Mucosa of gallbladder (tissue), 1 donor: ENCODE measurements at places on chromosomes 2 and 18. TPM values are rescaled to one million over a fixed set of nuclear protein-coding genes. Genes with fewer than 3 reads are reported as not detected.

- no peak for DNase-seq
Measured at GRCh38 chr2:229703909-229704630, 10.3 kb downstream of the DNER start.

- no peak for DNase-seq
Measured at GRCh38 chr2:224957540-224958461, 84.5 kb downstream of the DOCK10 start.

GRCh38 chr2:48519593-48519992 is 10.4 kb upstream of the STON1 start:
- DNase-seq, result no peak

- DNase-seq, result no peak
Measured at GRCh38 chr2:62303788-62304187, 107.9 kb downstream of the B3GNT2 start.

DNA sequence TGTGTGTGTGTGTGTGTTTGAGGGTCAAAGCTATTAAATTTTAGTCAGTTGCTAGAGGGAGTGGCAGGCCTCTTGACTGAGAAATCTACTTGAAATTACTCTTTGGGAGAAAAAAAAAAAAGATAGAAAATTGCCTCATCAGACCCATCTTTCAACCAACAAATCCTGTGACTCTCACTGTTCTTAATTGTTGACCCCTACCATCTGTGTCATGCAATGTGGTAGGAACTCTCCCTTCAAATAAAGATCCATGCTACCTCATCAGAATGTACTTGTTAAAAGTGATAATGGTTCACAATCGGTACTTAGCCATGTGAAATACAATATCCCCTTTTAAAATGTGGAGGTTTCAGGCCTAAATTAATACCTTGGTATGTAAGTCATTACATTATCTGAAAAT is 670.8 kb upstream of the FANCL start:
- DNase-seq, result no peak

DNA sequence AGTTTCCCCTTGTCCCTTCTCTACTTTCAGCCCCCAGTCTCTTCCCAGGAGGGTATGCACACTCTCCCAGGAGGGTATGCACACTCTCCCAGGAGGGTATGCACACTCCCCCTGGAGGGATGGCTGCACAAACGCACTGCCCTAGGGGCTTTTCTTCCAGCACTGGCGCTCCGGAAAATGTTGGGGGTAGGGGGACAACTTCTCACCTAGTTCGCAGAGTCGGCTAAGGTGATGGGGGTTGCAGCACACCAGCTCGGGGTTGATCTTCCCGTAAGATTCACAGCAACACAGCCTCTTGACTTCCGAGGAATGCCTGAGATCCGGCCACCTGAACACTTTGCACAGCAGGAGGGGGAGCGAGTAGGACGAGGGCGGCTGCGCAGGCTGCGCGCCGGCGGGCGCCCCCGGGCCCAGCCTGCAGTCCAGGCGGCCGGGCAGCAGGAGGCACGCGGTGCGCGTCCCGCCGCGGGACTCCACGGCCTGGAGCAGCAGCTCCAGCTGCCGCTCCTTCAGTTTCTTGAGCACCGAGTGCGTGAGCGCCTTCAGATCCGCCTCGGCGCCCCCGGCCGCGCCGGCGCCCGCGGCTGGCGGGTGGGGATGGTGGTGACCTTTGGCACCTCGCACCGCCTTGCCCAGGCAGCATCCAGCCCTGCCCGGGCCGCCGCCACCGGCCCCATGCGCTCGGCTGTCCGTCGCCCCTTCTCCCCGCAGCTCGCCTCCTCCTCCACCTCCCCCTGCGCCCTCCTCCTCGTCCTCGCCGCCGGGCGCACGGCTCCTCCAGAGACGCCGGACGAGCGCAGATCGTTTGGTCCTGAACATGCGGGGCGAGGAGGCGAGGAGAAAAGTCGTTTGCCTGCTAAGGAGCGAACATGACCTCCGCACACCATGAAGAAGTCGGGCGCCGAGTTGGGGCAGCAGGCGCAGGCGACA is 894 bp downstream of the SMAD7 start:
- no peak for DNase-seq

GRCh38 chr18:21115519-21116411 is 4.2 kb upstream of the ROCK1 start:
- no peak for DNase-seq

TEX44 gene
- not detected for total RNA-seq

- no peak for DNase-seq
Measured at GRCh38 chr2:74632209-74632938, 15.8 kb downstream of the M1AP start.

SOX11 gene
- total RNA-seq, result 0.03 TPM

DNA sequence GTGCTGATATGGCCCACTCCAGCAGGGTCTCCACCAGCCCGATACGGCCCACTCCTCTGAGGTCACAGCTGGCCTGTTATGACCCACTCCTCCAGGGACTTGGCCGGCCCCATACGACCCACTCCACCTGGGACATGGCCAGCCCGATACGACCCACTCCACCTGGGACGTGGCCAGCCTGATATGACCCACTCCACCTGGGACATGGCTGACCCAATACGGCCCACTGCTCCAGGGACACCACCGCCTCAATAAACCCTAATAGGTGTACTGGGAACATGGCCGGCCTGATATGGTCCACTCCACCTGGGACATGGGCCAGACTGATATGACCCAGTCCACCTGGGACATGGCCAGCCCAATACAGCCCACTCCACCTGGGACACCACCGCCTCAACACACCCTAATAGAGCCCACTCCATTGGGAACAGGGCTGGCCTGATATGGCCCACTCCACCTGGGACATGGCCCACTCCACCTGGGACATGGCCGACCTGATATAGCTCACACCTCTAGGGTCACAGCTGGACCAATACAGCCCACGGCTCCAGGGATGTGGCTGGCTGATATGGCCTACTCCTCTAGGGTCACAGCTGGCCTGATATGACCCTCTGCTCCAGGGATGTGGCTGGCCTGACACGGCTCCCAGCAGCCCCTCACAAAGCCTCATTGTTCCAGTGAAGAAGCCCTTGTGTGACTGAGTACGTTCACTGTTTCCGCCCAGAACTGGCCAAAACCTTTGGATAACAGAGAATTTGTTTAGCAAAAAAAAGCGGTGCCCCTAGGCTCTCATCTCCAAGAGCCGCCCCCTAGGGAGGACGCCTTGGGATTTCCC is 245.6 kb downstream of the HDAC4 start:
- DNase-seq, result no peak

GEN1 gene
- 8.6 TPM for total RNA-seq

SETBP1 gene
- total RNA-seq, result 36.2 TPM

DNA sequence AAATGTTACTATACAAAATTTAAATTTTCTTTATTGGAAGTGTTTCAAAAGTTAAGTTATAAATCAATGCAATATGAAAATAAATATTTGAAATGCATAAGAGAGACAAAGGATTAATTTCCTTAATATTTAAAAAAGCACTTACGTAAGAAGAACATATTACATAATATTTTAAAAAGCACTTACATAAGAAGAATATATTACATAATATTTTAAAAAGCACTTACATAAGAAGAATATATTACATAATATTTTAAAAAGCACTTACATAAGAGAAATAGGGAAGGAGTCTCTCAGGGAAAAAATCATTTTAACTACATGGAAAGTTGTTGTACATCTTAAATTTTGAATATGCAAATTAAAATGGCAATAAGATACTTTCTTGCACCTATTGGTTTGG is 17.4 kb upstream of the B4GALT6 start:
- DNase-seq, result no peak

DNA sequence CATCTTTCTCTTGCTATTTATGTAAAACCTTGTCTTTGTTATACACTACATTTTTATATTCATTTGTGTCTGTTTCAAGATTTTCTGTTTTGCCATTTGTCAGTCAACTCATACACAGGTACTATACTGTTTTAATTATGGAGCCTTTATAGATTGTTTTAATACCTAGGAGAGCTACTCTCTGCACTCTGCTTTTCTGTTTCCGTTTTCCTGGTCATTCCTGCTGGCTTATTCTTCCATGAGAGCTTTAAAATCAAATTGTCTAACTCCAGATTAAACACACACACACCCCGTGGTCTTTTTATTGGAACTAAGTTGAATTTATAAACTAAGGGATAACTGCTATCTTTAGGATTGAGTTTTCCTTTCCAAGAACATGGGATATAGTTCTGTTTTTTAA is 161.2 kb downstream of the RTN4 start:
- DNase-seq, result no peak

GRCh38 chr2:46014911-46015654 is 282.1 kb upstream of the EPAS1 start:
- DNase-seq, result no peak

- DNase-seq, result no peak
Measured at GRCh38 chr2:41199334-41199733, 747.4 kb upstream of the SLC8A1 start.

DNA sequence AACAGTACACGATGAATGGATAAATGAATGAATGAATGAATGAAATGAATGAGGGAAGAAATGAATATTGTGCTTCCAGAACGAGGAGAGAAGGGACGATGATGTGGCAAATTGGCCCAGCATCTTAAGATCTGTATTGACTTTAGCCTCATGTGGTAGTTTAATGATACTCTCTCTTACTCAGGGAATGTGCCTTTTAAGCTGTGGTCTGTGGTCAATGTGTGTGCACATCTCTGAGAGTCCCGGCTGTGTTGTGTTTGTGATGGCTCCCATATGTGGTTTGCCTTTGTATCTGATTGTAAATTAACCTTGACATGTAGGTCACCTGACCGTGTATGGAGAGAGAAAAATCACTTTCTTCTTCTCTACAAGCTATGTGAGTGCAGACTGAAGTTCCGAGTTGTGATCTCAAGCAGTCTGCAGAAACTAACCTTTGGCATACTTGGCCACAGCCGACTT is 91.2 kb downstream of the NEDD4L start:
- no peak for DNase-seq

GRCh38 chr18:63312737-63313395 is 6.7 kb downstream of the BCL2 start:
- no peak for DNase-seq

DNA sequence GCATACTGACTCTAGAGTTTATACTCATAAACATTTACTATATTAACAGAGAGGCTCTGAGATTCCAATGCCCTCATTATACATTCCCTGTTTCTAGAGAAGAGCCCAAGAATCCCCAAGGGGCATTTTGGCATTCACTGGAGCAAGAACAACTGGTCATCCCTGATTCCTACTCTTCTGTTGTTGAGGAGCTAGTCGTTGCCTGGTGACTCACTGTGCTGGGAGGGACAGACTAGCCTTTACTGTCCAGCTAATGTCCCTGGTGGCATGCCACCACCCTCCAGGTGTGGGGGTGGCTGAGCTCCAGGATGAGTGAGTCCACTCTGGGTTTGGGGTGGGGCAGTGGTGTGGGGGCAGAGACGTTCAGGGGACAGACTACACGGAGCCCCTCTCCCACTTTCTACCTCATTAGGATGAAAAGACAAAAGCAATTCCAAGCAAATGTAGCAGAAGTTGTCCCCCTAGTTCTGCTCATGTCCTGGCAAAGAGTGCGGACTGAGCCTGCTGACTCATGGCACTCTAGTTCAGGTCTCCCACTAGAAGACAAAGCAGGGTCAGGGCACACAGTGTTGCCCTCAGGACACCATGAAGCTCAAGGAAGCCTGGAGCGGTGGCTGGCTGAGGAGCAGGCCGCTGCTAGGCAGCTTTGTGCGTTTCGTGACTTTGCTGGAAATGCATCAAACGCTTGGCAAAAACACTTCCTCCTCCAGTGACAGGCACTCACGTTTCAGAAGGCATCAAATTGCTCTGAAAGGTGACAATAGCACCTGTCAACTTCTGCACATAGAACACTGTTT is 49.4 kb downstream of the RHOB start:
- no peak for DNase-seq

NEU4 gene
- 34.8 TPM for total RNA-seq

DNA sequence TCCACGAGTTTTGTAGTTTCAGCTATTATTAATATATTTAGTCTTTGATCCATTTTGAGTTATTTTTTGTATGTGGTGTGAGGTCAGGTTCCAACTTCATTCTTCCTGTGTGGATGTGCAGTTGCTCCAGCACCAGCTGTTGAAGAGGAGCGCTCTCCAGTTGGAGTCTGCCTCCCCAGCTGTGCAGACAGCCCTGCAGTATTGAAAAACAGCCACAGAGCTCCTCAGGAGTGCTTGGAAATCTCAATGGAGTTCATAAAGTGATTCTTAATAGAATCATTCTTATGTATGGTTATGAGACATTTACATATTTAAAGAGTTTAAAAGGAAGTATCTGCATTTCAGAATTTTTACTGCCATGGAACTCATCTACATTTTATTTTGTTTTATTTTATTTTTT is 17.3 kb downstream of the DGKD start:
- DNase-seq, result no peak

- peak; percentile 74 for DNase-seq
Measured at GRCh38 chr2:223465793-223466192, 136.4 kb downstream of the SCG2 start.

VIT gene
- total RNA-seq, result 1.5 TPM

QPCT gene
- total RNA-seq, result 7.9 TPM

- DNase-seq, result no peak
Measured at GRCh38 chr2:149467436-149467835, 120.1 kb downstream of the MMADHC start.

HS6ST1 gene
- total RNA-seq, result 90.1 TPM

DNA sequence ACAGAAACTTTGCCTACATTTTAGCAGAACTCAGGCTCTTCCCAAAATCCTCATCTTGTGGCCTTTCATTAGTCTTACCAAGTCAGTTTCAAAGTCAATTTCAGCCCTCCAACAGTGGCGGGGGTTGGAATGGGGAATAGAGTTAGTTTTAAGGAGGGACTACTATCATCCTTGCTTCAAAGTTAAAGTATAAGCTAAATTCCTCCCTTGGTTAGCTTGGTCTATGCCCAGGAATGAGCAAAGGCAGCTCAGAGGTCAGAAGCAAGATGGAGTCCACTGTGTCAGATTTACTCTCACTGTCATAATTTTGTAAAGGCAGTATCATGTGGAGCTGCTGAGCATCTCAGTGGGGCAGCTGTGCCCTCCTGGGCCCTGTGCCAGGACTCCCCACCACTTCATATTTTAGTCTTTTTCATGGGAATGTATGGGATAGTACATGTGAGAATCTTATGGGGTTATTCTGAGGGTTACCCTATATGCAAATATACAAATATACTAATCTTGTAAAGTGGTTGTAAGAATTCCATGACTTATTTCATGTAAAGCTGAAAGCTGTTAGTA is 145.2 kb upstream of the MMADHC start:
- DNase-seq, result no peak

DNA sequence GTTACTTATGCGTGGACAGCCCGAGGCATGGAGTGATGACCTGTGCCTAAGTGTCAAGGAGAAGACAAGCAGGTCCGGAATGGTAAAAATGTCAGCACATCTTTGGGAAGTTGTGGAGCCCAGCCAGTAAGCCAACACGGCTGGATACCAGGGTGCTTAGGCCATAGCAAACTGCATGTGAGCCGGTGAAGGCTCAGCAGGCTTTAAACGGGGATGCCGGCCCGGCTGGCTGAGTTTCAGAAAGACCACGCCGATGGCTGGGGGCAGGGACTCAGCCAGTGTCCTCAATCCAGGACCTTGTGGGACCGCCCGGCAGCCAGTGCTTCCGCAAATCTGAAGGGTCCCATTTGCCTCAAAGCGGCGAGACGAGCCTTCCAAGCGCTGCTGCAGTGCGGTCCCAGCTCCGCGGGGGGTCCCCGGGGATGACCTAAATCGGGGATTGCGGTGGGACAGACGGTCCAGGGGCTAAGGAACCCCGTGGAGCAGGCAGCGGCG is 946 bp upstream of the AGAP1 start:
- no peak for DNase-seq
